ENCODE measurements at places on chromosomes 3 and 15.

DNA sequence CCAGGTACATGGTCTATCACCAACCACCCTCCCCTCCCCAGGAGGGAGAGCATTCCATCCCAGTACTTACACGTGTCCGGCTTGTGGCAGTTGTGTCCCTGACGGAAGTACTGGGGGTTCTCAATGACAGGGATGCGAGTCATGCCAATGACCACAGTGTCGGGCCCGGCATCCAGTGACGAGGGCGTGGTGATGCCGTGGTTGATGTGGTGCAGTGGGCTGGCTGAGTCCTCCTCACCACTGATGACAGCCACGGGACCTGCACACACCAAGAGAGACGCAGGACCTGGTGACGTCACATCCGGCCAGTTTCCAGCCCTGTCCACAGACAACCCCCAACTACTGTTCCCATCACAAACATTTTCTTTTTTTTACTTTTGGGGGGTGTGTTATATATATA is 223.8 kb downstream of the NTRK3 start:
- no peak for DNase-seq

- DNase-seq: no peak
Observed at GRCh38 chr3:14976317-14976716, 28.9 kb downstream of the NR2C2 start.

DNA sequence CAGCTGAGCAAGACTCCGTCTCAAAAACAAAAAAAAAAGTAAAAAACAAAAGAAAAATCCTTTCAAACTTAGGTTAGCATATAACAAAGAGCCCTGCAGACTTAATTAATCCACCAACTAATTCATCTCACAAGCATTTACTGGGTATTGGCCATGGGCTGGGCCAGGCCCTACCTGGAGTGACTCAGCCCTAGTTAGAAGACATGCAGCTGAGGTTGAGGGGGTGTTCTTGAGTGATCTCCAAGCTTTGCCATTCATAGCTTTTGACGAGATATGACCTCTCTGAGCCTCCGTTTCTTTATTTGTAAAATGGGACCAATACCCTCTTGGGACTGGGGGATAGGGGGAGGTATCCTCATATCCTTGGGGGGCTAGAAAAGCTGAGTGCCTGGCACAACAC is 7.8 kb downstream of the FBXL22 start:
- no peak for DNase-seq

DNA sequence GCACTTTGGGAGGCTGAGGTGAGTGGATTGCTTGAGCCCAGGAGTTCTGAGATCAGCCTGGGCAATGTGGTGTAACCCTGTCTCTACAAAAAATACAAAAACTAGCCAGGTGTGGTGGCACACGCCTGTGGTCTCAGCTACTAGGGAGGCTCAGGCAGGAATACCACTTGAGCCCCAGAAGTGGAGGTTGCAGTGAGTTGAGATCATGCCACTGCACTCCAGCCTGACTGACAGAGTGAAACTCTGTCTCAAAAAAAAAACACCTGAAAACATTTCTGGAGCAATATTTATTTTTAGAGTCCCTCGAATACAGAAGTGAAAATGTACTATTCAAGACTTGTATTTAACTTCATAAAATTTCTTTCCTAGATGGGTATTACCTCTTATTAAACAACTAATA is 4.6 kb downstream of the SPCS1 start:
- DNase-seq: no peak

GRCh38 chr15:37397266-37398022 is 297.1 kb upstream of the MEIS2 start:
- no peak for DNase-seq

GRCh38 chr3:46848271-46849044 is 14.8 kb downstream of the MYL3 start:
- no peak for DNase-seq
